Activated naive CD8-positive, alpha-beta T cell treated with anti-CD3 and anti-CD28 coated beads, Interleukin-2, amount 50 U/mL, for 24 hours (primary cell): ENCODE measurements at places on chromosomes 5 and 9.

DNA sequence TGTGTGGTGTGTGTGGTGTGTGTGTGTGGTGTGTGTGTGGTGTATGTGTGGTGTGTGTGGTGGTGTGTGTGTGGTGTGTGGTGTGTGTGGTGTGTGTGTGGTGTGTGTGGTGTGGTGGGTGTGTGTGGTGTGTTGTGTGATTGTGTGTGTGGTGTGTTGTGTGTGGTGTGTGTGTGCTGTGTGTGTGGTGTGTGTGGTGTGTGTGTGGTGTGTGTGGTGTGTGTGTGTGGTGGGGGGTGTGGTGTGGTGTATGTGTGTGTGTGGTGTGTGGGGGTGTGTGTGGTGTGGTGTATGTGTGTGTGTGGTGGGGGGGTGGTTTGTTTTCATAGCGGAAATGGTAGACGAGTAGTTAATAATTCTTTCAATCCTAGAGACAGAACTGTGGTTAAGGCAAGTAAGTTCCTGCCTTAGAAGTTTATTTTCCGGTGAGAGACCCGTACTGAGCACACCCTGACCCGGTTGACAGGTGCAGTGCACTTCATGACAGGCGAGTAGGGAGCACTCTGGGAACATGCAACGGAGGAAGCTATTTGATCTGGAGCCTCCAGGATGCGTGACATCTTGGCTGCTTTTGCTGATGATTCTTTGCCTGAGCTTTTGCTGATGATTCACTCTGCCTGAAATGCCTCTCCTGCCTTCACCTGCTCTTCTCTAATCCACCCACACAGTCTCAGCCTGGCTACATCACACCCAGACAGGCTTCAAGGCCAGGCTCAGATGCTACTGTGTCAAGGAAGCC, 21.7 kb upstream of the FAT2 start:
- H3K4me3 ChIP-seq, result no peak overlapping the region
- no peaks in the 10 kb centered on the region for H3K36me3 ChIP-seq
- H3K4me1 ChIP-seq, result peaks cover 37% of the 10 kb centered on the region

DNA sequence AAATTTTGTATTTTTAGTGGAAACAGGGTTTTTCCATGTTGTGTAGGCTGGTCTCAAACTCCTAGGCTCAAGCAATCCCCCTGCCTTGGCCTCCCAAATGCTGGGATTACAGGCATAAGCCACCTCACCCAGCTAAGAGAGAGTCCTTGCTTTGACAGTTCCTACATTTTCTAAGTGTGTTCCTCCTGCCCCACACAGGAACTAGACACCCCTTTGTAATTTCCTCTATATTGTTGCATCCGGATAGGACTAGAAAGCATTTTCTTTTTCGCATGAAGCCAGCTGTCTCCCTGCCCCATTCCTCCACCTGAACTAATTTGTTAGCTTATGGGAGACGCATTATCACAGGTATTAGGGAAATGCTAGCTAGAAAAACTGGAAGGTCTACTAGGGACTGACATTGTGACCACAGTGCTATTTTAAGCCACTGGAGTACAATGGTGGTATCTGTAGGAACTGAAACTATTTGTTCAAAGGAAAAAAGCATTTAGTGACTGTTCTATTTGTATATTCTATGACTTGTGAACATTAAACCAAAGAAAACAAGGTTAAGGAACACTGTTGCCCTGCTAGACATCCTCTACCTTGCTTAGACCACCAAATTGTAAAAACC, 214.1 kb downstream of the SMARCA2 start:
- H3K4me1 ChIP-seq, result peaks cover 2% of the 10 kb centered on the region
- no peak overlapping the region for H3K4me3 ChIP-seq
- no peak for DNase-seq
- peaks cover 2% of the 10 kb centered on the region for H3K27me3 ChIP-seq

GRCh38 chr9:83978992-83979811, 813 bp downstream of the HNRNPK start:
- peak overlapping the region; percentile 98 for H3K27ac ChIP-seq
- H3K27me3 ChIP-seq, result no peaks in the 10 kb centered on the region
- peaks cover 67% of the 10 kb centered on the region for H3K36me3 ChIP-seq
- peaks cover 60% of the 10 kb centered on the region for H3K4me1 ChIP-seq
- peak; percentile 88 for DNase-seq

DNA sequence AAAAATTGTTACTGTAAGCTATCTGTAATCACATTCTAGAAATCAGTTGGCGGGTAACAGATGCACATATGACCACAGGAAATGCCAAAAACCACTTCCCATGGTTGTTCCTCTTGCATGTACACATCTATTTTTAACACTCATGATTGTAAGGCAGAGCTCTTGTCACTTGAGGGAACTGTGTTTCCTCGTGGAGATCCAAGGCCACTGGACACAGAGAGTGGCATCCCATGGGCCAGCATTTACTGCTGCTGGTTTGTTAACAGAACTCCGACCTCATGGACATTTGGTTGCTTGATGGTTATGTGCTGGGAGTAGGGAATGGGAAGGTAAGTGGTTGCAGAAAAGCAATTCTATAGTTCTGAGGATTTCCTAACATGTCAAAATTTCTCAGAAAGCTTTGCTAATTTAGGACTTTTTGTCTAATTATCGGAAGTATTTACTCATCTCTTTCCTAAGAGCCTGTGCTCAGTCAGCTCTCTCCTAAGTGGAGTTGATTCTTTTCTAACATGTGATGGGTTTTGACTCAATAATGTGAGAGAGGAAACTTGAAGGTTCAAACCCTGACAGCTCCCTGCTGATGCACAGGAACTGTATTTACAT, 202.0 kb upstream of the NR3C1 start:
- no peaks in the 10 kb centered on the region for H3K27me3 ChIP-seq
- H3K36me3 ChIP-seq, result peaks cover 4% of the 10 kb centered on the region
- peak overlapping the region; percentile 16 for H3K4me3 ChIP-seq
- peaks cover 32% of the 10 kb centered on the region for H3K4me1 ChIP-seq

DNA sequence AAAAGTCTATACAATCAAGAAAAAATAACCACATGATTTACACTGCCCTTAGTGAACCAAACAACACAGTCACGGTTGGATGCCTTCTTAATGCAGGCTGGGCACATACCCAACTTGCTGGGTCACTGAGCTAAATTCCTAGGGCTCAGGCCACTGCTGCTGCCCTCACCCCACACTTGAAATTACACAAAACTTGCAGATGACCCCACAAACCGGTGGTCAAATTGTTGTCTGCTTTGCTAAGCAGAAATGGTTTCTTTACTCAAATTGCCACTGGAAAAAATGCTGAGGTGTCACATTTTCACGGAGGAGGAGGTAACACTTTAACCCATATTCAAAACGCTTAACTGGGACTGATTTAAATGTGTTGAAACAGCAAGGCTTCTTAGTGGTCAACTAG, 62.4 kb downstream of the HMHB1 start:
- H3K4me1 ChIP-seq, result no peaks in the 10 kb centered on the region
- no peak overlapping the region for H3K27ac ChIP-seq
- no peaks in the 10 kb centered on the region for H3K36me3 ChIP-seq
- H3K27me3 ChIP-seq, result no peaks in the 10 kb centered on the region

DNA sequence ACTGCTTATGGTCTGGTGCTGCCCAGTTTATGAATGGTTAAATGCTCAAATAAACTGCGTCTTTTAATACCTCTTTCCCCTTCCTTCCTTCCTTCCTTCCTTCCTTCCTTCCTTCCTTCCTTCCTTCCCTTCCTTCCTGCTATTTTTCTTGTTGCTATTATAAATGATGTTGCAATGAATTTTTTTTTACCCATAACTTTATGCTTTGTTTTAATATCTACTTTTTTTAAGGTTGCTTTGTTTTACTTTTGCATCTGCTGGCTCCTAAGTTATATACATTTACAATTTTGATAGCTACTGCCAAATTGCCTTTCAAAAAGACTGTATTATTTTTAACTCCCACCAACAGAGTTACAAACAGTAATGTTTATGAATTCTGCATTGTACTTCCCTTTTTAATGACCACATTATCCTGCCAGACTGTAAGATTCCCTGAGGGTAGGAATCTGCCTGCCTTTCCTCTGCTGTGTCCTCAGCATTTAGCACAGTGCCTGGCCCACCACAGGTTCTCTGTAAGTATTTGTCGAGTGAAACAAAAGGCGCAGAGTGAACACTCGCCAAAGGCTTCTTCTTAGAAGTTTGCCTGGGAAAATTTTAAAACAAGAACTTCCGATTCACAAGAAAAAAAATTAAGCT, 36.9 kb downstream of the KIF4B start:
- H3K36me3 ChIP-seq, result no peaks in the 10 kb centered on the region
- H3K4me3 ChIP-seq, result no peak overlapping the region
- H3K27me3 ChIP-seq, result peaks cover 5% of the 10 kb centered on the region

DNA sequence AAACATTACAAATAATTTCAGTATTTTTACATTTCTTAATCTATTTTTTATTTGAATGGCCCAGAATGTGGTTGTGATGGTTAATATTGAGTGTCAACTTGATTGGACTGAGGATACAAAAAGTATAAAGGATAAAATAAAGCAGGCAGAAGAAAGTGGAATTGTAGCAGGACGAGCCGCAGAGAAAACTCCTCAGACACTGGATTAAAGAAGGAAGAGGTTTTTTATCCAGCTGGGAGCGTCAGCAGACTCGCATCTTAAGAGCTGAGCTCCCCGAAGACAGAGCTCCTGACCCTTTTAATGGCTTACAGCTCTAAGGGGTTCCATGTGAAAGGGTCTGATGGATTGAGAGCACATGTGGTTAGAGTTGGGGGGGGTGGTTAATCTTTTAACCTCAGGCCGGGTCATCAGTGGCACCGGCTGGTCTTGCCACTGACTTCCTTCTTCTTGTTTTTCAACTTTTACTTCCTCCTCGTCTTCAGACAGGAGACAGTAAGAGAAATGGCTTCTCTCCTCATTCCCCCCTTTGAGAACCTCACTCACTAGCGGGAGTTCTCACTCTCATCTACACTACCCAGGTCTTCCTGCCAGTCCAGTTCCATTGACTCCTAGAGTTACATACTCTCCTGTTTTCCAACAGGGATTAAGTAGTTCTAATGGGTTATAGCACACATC, 80.0 kb downstream of the TMEM161B start:
- no peak for DNase-seq
- H3K4me3 ChIP-seq, result no peak overlapping the region
- no peaks in the 10 kb centered on the region for H3K27me3 ChIP-seq
- no peak overlapping the region for H3K27ac ChIP-seq
- H3K36me3 ChIP-seq, result peaks cover 53% of the 10 kb centered on the region

- no peaks in the 10 kb centered on the region for H3K36me3 ChIP-seq
- H3K27me3 ChIP-seq, result no peaks in the 10 kb centered on the region
- H3K27ac ChIP-seq, result no peak overlapping the region
- H3K4me3 ChIP-seq, result no peak overlapping the region
- DNase-seq, result no peak
- no peaks in the 10 kb centered on the region for H3K4me1 ChIP-seq
Measured at GRCh38 chr5:179231309-179231708, 114.0 kb downstream of the ADAMTS2 start.

GRCh38 chr5:166651234-166651633, 1640.2 kb upstream of the WWC1 start:
- no peak overlapping the region for H3K4me3 ChIP-seq
- no peaks in the 10 kb centered on the region for H3K36me3 ChIP-seq
- DNase-seq, result no peak
- no peaks in the 10 kb centered on the region for H3K4me1 ChIP-seq
- H3K27me3 ChIP-seq, result no peaks in the 10 kb centered on the region

DNA sequence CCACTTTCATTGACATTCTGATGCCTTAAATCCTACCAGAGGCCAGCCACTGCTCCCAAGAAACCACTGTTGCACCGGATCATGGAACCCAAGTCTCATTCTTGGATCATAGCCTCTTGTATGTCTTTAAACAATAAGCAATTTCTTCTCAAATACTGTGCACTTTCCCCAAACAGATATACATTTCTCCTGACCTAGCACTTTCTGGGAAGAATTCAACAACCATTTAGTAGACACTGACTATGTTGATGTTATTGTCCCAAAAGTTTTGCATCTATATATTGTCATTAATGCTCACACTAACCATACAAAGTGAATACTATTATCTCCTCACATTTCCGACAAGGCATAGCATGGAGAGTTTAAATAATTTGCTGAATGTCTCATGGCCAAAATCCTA, 123.3 kb downstream of the GNAQ start:
- H3K27ac ChIP-seq, result no peak overlapping the region
- peaks cover 2% of the 10 kb centered on the region for H3K36me3 ChIP-seq
- no peaks in the 10 kb centered on the region for H3K27me3 ChIP-seq
- DNase-seq, result no peak
- no peak overlapping the region for H3K4me3 ChIP-seq
